ENCODE measurements at places on chromosomes 3 and 15.

DNA sequence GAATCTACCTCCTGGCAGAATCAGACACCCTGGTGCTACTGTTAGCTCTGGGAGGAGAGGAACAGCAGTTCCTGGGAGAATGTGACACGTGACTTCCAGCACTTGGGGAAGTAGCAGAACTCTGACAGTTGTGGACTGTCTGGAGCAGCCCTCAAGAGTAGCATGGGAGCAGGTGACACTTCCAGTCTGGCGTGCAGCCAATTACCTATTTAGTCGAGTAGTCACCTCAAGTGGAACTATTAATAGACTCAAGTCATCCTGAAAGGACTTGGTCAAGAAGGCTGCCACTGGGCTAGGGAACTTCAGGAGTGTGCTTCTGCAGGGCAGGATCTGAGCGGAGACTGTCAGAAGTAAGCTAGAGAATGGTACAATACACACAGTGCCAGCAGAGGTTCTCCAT lies 62.3 kb downstream of the MTHFS start:
- peak; percentile 79 for DNase-seq

DNA sequence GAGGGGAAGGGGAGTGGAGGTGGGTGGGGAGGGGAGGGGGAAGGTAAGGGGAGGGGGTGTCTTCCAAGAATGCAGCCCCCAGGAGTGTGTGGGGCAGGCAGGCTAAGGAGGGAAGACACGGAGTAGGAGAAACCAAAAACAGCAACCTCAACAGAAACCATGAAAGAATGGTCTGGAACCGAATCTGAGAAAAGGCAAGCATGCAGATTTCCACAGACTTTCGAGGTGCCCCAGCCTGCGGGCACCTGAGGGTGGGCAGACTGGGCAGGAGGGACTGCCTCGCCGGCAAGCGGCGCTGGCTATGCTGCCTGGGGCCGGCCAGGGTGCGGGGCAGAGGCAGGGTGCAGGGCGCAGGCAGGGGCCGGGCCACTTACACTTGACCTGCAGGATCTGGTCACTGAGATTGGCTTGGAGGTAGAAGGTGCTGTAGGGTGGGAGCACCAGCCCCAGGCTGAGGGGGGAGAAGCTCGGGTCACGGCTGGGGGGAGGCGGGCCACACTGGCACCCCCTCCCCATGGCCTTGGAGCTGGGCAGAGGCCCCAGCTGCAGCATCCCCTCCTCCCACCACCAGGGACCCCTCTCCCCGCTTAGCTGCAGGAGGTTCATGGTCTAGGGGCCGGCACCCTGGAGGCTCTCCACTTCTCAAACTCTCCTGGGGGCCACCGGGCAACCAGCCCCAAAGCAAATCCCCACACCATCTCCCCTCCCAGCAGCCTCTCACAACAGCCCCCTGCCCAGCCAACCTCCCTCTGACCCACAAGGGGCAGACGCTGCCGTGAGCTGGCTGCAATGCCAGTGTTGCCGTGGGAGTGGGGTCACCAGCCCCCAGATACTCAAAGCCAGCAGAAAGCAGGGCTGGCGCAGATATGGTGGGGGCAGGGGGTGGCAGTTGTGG lies 15.3 kb upstream of the TMEM115 start:
- DNase-seq = no peak

DNA sequence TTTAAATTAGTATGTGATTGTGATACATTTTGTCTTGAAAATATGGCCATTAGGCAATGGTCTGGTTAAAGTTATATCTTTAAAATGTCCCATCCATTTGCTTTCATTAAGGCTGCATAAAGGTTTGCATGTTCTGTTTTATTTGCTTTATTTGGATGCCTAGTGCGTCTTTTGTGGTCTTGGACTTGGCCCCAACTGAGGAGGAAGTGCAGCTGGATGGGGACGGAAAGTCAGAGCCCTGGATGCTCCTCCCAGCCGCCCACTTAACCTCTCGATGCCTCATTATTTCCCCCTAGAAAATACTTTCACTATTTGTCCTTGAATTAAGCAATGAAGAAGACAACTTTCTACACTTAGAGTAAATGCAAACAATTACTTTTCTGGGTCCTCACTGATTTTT lies 898.2 kb downstream of the MCTP2 start:
- no peak for DNase-seq

GRCh38 chr3:111764645-111765091 lies 94.4 kb upstream of the PHLDB2 start:
- no peak for DNase-seq

- no peak for DNase-seq
Observed at GRCh38 chr3:141998669-141999290, 122.3 kb downstream of the ATP1B3 start.

- DNase-seq = no peak
Observed at GRCh38 chr15:34584330-34584668, 848 bp upstream of the GOLGA8B start.

DNA sequence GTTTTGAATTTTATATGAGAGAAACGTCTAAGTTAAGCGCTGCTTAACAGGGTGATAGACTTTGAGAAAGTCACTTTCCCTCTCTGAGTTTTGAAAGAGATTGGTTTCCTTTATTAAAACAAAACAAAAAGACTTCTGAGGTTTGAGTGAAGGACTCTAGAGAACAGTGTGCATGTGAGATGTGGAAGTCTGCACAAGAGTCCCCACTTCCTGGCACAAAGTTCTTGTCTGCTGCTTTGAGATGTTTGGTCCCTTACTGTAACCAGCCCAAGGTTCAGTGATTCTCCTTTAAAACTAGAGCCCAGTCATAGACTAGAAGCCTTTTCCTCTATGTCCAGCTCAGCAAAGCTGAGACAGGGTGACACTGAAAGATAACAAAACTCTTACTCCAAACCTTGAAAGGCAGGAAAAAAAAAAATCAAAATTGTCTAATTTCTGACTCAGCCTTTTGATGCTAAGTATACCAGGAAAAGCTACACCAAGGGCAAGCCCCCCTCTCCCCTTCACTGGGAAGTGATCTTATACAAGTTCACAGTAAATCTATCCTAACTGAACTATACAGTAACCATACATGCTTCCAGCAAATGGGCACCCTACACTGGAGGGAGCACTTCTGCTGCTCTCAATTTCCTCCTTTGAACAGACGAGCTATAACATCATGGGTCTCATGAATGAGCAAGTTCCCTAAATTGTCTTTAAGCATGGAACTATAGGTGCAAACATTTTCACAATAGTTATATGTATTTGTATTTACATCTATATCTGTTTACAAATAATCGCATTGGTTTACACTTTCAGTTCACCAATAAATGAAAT lies 2.3 kb downstream of the POPDC2 start:
- no peak for DNase-seq

GRCh38 chr3:69791919-69792399 lies 52.7 kb downstream of the MITF start:
- DNase-seq = no peak

GRCh38 chr3:107432013-107432515 lies 54.8 kb downstream of the CCDC54 start:
- DNase-seq = peak; percentile 68

DNA sequence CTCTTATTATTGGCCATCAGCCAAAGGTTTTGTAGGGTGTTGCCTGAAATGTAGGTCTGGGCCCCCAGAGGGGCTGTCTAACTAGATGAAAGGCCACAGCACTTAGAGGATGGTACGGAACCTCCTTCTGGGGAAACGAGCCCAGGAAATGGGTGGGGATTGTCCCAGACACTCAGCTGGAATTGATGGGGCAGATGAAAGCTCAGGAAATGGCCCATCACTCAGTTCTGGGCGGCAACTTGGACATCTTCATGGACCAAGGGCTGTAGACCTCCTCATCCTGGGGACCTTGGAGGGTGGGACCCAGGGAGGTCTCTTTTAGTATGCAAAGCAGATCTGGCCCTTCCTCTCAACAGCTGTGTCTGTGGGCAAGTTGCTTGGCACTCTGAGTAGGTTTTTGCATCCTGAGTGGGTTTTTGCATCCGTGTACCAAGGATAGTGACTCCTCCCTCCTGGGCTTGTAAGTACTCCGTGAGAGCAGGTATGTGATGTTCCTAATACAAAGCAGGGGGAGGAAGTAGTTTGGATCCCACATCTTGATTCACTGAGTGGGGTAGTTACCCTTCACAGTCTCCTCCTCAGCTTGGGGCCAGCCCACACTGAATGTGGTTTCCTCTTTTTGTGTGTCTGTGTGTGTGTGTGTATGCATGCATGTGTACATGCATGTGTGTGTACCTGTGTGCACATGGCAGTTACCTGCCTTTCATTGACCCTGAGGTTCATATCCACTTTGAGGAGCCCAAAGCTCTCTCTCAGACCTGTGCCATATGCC lies 292.0 kb downstream of the RPLP1 start:
- no peak for DNase-seq

GRCh38 chr3:168123201-168124176 lies 27.8 kb upstream of the GOLIM4 start:
- DNase-seq = no peak

DNA sequence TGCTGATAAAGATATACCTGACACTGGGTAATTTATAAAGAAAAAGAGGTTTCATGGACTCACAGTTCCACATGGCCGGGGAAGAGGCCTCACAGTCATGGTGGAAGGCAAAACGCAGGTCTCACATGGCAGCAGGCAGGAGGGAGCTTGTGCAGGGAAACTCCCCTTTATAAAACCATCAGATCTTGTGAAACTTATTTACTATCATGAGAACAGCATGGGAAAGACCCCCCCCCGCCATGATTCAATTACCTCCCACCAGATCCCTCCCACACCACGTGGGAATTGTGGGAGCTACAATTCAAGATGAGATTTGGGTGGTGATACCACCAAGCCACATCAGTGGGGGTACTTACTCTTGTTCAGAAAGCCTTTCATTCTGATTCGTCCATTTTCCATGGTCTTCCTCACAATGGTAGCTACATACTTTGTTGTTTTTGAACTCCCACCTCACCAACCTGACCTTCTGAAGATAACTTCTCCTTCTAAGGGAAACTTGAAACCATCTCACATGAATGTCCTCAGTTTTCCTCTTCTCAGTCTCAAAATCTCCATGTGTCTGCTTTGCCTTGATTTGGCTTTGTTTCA lies 275.6 kb upstream of the PROK2 start:
- DNase-seq = no peak

DNA sequence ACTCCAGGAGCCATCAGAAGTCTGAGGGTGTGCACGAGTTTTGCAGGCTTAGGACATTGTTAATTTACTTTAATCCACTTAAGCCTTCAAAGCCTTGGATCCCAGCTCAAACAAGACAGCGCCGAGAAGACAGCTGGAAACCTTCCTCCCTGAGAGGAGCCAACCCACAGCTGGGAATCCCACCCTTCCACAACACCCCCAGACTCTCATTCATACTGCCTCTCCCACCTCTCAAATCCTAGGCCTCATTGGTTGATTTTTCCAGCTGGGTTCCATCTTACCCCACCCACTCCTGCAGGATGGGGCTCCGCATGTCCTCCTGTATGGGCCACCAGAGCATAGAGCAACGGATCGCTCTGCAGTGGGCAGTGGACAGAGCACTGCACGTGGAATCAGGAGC lies 80.4 kb downstream of the SEMA5B start:
- no peak for DNase-seq

DNA sequence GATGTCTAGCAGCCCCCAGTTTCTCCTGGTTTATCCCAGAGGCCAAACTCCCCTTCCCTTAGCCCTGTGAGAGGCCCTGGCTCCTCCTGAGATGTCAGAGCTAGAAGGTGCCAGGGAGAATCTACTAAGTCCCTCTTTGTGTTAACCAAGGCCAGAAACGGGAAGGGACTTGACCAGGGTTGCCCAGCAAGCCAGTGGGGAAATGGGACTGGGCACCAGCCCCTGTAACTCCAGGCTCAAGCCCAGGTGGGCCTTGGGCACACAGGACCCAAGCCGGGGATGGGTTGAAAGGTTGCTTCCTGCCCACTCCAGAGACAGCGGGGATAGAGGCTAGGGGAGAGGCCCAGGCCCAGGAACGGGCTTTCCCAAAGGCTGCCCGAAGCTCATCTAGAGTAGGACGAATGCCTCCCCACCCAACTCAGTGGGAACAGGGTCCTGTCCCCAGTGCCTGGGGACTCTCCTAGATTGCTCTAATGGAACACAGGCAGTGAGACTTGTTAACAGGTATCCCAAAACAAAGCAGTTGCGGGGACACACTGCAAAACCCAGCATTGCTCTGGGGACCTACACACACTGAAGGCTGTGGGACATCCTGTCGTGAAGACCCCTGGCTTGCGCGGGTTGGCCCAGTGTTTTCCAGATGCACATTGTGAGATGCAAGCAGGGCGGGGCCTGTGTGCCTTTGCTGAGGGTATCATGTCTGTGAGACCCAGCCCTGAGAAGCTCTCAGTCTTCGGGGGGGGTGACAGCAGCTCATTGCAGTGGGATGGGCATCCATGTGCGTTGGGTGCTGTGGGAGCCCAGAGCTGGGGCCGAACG lies 12.9 kb upstream of the TXNRD3 start:
- no peak for DNase-seq

- no peak for DNase-seq
Observed at GRCh38 chr3:64120876-64121275, 97.6 kb upstream of the PSMD6 start.

DNA sequence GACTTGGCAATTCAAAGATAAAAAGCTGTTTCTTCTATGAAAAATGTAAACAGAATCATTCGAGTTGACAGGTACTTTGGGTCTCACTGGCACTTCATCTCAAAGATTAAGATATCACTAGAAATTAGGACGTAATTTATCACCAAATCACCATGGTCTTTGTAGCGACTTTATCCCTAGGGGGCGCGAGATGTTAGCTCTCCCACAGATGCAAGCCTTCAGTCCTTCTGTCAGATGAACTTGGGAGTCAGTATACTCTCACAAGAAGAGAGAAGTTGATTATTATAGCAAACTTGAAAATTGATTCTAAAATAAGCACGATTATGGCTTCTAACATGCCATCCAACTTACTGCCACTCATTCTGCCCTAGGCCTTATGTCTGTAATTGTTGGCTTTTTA lies 150.3 kb downstream of the ALCAM start:
- DNase-seq = no peak

DNA sequence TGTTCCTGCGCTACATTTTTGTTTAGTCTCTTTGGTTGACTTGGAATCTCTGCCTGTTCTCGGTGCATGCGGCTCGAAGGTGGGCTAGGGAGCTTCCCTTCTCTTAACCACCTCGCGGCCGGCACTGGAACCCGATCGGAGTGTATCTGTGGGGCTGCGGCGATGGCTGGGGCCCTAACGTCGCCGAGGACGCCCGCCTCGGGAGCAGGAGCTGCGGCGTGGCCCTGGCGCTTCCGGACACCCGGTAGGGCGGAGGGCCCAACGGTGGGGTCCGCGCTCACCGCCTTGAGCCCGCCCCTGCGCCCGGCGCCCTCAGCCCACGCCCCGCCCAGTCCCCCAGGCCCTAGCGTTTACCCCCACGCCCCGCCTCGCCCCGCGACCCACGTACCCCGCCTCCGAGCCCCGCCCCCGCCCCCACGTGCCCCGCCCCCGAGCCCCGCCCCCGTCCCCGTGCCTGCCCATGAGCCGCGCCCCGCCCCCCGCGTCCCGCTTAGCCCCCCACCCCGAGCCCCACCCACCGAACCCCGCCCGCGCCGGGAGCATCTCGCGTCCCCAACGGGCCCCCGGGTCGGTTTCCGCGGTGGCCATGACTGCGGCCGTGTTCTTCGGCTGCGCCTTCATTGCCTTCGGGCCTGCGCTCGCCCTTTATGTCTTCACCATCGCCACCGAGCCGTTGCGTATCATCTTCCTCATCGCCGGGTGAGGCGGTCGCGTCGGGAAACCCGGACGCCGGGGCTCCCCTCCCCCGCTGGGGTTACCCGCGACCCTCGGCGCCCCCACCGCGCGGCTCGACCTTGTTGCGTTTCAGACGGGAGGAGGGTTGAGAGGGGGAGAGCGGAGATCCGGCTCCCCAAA lies at the start of gene APH1B:
Gene APH1B, plus strand, starts transcription at position 568 of the 855 bp plus-strand sequence. Its CDS starts 19 bp downstream, at position 587.
- DNase-seq = peak; percentile 93
